ENCODE measurements at places on chromosomes 13 and 19.

GRCh38 chr13:80504453-80504852 is 163.5 kb upstream of the SPRY2 start:
- peak; percentile 42 for DNase-seq

- DNase-seq: peak; percentile 49
These were observed 16.3 kb downstream of the POP4 start for GRCh38 chr19:29622166-29623070.

GRCh38 chr19:43467730-43468129 is 2.3 kb upstream of the LYPD3 start:
- DNase-seq: peak; percentile 74

GRCh38 chr19:1690699-1691307 is 38.4 kb upstream of the TCF3 start:
- peak; percentile 33 for DNase-seq

GRCh38 chr19:49200238-49200862 is 42.8 kb downstream of the TRPM4 start:
- peak; percentile 11 for DNase-seq

GRCh38 chr13:28401303-28402056 is 93.4 kb downstream of the FLT1 start:
- peak; percentile 84 for DNase-seq

GRCh38 chr19:49761625-49762311 is 1.3 kb downstream of the TSKS start:
- DNase-seq: peak; percentile 82

- DNase-seq: peak; percentile 77
These were observed 393.5 kb downstream of the KLF12 start for GRCh38 chr13:73740666-73741065.

GRCh38 chr13:108225440-108225839 is 7.2 kb downstream of the ABHD13 start:
- no peak for DNase-seq

DNA sequence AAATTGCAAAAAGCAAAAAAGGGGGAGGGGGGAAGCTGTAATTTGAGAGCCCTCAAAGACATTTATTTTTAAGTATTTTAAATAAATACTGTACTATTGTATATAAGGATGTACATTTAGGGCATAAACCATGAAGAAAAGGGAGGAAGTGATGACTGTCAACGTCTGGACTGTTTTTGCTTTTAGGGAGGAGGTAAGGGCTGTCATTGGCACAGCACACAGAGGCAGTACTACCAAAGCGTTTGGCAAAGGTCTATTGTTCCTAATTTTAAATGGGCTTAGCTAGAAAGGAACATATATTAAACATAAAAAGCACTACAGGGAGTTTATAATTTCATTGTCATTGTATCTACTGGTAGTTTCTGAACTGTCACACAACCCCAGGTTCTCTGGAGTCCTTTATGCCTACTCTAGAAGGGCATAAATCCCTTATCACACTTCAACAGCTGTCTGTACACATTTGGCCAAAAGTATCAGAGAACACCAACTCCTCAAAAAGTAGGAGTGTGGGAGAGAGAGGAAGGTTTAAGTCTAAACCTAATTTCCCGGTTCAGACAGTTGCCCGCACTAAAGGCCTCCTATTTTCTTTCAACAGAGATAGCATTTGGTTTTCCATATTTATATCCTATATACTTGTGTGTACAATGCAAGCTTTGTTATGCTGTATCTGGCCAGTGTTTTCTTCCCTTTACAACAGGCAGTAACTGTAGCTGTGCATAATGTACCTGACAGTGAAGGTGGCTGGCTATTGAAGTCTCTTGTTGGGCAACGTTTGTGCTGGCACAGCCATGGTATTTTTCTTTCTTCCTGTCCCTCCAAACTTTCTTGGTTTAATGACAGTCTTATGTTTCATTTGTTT is 406.2 kb downstream of the KLF5 start:
- no peak for DNase-seq

GRCh38 chr13:74114202-74114601 is 20.0 kb downstream of the KLF12 start:
- DNase-seq: peak; percentile 57

DNA sequence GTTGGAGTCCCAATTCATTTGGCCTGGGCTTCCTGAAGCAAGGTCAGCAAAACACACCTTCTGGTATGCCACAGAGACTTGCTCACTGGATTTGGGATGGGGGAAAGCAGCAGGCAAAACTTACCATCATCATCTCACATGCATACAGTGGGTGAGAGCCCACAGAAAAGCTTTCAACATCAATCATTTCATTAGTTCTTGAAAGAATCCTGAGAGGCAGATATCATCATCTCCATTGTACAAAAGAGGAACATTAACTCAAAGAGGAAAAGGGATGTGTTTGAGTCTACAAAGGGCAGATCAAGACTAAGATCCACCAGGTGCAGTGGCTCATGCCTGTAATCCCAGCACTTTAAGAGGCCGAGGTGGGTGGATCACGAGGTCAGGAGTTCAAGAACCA is 6.4 kb downstream of the WDR87 start:
- DNase-seq: no peak

DNA sequence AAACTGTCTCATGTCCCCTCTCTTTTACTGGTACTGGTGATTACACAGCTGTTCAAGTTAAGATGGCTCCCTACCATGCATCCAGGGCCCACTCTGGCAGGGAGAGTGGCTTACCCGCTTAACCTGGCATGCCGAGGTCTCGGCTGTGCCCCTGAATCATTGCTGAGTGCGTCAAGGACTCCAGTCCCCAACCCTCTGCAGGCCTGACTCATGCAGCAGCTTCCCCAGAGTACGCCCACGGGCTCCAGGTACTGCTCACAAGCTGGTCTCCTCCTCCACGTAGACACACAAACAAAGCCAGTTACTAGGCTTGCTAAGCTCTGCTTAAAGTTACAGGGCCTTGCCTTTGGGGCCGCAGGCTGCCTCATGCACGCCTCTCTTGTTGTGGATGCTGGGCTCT is 447.4 kb downstream of the COG6 start:
- DNase-seq: peak; percentile 89

DNA sequence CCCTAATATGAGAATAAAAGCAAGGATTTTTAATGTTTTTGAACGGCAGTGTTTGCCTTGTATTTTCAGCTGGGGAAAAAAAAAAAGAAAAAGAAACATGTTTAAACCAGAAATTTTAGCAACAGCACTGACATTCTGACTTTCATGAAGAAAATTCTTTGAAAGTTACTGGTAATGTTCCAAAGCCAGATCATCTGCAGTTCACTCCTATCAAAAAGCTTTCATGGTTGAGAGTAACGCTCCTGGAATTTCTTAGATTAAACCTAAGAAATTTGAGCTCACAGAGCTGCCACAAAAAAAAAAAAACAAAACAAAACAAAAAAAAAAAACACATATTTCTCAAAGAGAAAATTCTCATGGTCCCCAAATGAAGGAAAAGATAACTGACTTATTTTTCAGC is 1106.7 kb downstream of the EFNB2 start:
- DNase-seq: peak; percentile 68

GRCh38 chr19:3605770-3606169 is 905 bp downstream of the TBXA2R start:
- DNase-seq: no peak

DNA sequence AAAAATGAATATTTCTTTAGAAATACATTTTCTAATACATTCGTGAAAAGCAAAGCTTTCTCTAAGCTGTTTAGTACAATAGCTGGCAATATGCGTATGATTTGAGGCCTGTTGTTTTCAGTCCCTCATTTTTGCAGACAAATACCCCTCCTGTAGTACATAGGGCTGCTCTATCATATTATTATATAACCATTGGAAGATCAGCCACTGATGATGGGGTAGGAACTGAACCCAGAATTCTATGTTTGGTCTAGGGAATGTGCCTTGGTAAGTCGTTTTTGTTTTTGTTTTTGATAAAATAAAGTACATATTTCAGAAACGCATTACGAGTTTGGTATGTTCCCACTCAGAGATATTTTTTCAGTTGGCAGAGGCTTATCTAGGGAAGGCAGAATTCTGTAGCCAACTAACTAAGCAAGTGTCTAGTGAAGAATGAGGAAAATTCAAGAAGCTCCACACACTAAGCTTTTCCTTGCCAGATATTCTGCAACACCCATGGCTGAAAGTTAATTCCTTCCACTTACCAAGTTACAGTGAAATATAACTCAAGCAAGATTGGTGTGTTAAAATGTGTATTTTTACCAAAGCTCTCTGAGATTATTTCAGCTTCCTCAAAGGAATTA is 656.9 kb upstream of the MIR17HG start:
- peak; percentile 91 for DNase-seq

DNA sequence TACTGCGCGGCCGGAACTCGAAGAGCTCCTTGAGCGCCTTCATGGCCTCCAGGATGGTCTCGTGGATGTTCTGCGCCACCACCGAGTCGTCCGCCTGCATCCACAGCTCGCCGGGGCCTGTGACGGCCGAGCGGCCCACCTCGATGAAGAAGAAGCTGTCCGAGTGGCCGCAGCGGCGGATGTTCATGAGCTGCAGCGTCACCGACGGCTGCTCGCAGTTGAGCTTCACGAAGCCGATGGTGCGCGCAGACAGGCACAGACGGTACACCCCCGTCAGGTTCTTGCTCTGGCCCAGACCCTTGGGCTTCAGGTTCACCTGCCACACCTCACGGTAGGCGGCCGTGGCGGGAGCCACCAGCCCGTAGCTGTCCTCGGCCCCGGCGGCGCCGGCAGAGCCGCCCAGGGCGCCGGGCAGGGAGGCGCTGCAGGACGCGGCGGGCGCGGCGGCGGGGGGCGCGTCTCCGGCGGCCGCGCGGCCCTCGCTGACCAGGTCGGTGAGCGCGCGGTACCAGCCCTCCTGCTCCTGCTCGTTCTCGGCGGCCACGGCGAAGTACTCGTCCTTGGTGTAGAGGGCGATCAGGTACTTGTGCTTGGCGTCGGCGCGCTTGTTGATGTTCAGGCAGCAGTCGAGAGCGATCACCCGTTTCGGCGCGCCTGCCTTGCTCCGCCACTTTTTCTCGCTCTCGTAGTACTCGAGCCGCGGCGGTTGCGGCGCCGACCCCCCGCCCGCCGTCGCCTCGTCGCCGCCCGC is 1.1 kb downstream of the IRS2 start:
- peak; percentile 85 for DNase-seq

DNA sequence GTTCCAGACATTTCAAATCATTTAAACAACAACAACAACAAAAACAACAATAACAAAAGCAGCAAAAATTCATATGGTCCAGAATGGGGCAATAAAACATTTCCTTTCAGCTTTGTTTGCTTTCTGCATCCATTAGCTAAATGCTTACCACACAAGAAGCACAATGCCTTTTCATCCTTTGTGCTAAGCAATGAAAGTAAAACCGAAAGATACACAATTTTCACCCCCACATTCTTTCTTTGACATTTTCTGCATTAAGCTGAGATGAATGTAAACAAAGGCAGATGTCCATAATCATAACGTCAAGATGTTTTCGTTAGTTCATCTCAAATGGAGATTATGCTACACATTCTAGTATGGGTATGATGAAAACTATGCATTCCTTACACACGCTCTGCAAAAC is 568.5 kb downstream of the SLITRK6 start:
- DNase-seq: peak; percentile 46

DNA sequence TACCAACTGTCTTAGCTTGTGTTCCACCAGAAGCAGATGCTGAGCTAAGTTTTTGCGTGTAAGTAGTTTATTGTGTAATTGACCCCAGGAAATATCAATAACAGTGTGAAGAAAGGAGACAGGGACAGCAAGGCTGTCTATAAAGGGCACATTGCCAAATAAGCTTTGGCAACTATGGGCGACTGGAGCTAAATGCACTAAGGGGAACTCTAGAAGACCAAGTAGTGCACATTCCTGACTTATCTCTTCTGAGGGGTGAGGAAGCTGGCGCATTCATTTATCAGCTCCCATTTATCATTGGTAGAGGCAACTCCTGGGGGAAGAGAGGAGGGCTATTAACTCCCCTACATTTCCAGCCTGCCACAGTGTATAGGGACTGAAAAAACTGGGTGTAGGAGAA is 135.0 kb downstream of the DLEU7 start:
- peak; percentile 14 for DNase-seq
